ENCODE measurements at places on chromosomes 16 and 17.
A peak's percentile ranks its signal among the peaks of the same experiment; 100 is the strongest.

GRCh38 chr17:67534941-67535340 lies 157.9 kb downstream of the PITPNC1 start:
- peak; percentile 22 for DNase-seq

GRCh38 chr16:17451843-17452242 lies 18.9 kb downstream of the XYLT1 start:
- DNase-seq = no peak

GRCh38 chr17:71437166-71437565 lies 683.7 kb upstream of the SOX9 start:
- DNase-seq = no peak

- no peak for DNase-seq
Observed at GRCh38 chr17:9020824-9021157, 519 bp upstream of the NTN1 start.

GRCh38 chr16:29117631-29118030 lies 132.8 kb downstream of the LAT start:
- DNase-seq = no peak

GRCh38 chr16:26765087-26765486 lies 301.6 kb upstream of the C16orf82 start:
- DNase-seq = peak; percentile 24

DNA sequence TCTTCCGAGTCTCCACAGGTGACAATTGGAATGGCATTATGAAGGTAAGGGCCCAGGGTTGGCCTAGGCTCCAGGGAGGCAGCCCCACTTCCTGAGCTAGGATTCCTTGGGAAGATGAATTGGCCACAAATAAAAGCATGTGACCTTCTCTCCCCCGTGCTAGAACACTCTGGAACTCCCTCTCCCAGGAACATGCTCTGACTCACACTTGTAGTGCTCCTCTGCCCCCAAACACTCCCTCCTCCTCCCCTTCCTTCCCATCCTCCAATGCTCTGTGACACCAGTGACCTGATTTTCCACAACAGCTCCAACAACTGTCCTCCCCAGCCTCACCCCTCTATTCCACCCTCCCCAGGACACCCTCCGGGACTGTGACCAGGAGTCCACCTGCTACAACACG lies 16.4 kb upstream of the ABCC3 start:
- DNase-seq = no peak

DNA sequence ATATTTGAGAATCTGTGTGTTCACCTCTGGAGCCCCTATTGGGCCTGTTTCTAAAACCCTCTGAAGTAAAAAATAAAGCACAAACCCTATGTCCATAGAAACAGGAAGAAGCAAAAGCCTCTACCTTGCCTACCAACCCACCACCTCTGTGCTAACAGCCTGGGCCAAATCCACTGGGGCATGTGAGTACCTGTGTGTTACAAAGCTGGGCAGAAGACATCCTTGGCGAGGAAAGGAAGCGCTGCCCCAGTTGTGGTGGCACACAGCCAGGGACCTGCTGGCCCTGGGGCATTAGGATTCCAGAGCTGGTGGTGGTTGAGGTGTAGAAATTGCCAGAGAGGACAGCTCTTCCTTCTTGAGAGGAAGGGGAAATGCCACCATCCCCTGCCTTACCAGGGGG lies 30.0 kb downstream of the MYO18A start:
- DNase-seq = no peak

GRCh38 chr17:70171159-70171558 lies 1.8 kb downstream of the KCNJ2 start:
- DNase-seq = no peak

DNA sequence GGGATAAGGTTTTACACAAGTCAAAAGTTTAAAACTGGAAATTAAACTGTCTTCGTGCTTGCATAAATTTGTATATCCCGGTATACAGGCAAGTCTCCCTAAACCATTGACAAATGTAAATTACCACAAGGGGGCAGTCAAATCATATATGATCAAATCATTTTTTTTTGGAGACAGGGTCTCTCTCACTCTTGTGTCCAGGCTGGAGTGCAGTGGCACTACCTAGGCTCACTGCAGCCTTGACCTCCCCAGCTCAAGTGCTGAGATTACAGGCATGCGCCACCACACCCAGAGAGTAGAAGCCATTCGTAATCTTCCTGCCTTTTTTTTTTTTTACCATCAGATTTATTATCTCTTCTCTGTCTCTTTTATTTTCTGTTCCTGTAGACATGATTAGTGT lies 18.5 kb downstream of the TOP2A start:
- DNase-seq = peak; percentile 72

DNA sequence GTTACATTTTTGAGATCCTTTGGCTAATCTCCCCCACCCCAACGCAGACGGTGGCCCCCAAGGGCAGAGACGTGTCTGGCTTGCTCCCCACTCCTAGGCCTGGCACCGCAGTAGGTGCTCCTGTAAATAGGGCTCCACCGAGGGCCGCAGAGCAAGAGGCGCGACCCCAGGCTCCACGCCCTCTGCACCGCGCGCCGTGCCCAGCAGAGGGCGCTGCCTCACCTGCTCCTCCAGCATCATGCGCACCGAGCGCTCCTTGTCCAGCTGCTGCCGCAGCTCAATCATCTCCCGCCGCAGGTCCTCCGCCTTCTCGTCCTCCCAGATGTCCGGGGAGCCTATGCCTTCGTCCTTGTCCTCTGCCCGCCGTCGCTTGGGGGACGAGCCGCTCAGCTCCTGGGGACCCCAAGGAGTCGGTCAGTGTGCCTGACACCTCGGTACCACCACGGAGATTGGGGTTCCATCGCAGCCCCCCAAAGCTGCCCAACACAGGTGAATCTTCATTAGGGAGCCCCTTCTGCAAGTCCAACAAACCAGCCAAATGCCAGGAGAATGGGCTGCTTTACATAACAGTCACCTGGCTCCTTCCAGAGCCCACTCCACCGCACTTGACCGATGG lies 11.2 kb downstream of the TFAP4 start:
- peak; percentile 89 for DNase-seq

GRCh38 chr16:29111421-29111820 lies 126.6 kb downstream of the LAT start:
- DNase-seq = no peak

DNA sequence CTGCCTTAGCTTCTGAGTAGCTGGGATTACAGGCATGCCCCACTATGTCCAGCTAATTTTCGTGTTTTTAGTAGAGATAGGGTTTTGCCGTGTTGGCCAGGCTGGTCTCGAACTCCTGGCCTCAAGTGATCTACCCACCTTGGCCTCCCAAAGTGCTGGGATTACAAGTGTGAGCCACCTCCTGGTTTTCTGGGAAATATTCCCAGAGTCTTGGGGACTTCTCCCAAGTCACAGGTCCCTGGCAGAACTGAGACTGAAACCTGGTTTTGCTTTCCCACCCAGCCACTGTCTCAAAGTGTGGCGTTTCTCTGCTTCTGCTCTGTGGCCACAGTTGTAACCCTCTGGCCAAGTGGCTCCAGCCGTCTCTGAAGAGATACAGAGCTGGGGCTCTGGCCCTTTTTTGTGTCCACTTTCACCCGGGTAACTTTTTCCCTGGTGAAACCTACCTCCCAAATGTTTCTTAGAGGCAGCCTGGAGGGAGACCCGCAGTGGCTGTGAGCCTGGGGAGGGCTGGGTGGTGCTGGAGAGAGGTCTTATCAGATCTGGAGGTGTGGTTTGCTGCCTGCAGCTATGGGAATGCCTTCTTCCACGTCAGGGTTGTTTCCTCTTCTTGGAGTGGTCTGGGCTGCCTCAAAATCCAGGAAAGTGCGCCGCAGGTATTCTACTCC lies 5.1 kb downstream of the KSR1 start:
- DNase-seq = no peak

DNA sequence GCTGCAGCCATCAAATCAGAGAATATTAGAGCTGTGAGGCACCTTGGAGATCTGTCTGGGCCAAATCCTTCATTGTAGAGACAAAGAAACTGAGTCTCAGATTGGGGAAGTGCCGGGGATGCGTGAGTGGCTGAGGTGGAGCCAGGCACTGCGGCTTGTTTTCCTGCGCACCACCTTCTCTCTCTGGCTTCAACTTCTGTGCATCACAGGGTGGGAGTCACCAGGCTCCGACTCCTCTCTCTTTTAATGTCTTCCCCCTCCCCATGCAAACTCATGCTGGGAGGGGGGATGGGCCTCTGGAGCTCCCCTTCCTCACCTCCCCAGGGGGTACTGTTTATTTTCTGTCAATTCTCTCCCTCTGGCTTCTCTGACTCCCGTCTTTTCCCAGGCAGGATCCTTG lies 8.7 kb upstream of the ETV4 start:
- no peak for DNase-seq

DNA sequence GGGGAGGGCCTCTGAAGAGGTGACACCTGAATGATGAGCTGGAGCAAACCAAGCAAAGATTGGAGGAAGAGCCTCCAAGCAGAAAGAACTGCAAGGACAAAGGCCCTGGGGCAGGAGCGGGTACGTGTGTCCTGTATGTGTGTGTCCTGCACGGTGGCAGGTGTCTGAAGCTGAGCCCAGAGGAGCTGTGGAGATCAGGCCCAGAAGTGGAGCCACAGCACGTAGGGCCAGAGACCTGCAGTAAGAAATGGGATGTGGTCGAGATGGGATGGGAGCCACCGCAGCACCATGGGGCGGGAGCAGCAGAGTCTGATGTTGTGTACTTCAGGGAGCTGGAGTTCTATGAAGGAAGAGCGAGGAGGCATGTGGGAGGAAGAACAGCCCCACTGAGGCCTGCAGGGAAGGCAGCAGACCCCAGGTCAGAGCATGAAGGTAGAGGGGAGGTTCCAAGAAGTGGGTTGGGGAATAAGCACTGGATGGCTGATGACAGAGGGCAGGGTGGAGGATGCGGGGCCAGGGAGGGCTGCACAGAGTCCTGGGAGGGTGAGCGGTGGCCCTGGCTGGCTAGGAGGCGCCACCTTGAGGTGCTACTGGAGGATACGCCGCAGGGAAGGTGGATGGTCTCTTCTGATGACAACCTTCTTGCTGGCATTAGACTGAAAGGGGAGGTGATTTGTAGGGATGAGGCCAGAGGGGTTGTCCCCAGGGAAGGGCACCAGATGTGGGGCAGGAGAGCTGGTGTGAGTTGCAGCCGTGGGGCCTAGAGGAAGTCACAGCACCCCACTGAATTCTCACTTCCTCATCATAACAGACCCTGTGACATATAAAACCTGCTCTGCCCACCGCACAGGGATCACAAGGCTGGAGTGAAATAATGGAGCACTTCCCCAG lies 10.6 kb upstream of the CETP start:
- DNase-seq = peak; percentile 77

- DNase-seq = no peak
Observed at GRCh38 chr16:49335828-49336227, 37.8 kb upstream of the C16orf78 start.

DNA sequence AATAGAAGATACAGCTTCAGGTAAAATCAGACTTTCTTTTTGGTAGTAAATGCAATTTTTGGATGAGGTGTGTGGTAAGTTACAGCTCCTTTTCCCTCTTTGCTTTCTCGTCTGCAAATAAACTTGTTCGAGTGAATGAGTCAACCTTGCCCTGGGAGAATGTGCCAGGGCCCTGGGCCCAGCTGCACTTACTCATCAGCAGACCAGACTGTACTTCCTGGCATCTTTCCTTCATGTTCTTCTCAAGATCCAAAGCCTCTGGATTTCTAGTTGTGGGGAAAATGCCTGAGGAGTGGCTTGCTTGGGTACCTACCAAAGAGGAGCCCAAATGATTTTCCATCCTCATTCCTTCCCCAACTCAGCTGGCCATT lies 5.4 kb upstream of the G6PC1 start:
- DNase-seq = no peak

GRCh38 chr16:29926711-29927052 lies 656 bp upstream of the KCTD13 start:
- DNase-seq = no peak

DNA sequence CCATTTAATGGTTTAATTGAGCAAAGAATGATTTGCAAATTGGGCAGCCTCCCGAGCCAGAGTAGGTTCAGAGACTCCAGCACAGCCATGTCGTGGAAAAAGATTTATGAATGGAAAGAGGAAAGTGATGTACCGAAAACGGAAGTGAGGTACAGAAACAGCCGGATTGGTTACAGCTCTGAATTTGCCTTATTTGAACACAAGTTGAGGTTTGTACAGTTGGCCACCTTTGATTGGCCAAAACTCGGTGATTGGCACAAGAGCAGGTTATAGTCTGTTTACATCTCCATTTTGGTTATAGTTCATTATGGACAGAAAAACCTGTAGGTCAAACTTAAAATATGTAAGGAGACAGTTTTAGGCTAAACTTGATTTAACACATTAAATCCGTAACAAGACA lies 44.5 kb downstream of the TENT4B start:
- no peak for DNase-seq

DNA sequence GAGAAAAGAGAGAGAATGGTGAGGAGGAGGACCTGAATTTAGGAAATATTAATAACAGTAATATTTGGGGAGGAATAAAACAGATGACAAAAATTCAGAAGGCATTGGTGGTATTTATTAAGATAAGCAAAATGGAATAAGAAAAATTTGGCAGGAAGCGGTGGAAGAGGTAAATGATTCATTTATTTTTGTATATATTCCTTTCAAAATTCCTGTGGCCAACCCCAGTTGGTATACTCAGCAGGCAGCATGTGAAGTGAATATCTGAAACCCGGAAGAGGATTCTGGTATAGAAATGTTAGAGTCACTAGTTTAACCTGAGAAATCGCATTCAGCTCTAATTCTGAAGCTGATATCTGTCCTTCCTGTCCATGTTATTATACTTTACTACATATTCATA lies 792.0 kb downstream of the KCNJ2 start:
- no peak for DNase-seq

DNA sequence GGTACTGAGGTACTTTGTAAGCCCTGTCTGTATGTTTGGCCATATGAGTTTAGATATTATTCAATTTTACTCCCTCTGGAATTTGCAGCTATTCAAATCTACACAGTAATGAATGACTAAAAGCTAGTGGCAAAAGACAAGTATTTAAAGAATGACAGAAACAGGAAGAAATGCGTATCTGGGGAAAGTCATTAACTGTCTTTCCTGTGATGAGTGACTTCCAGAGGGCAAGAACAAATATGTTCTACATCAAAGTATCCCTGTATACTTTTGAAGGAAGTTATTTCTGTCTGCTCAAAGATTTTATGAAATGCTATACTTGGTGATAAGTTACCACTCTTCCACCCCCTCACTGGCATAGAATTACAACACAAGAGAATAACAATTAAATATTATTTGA lies 489.3 kb upstream of the SOX9 start:
- DNase-seq = no peak

- DNase-seq = peak; percentile 72
Observed at GRCh38 chr17:82333279-82334171, at the start of gene SECTM1. SECTM1 (minus strand) TSS chr17:82333766; CDS start chr17:82327240, 6,526 bp downstream.

DNA sequence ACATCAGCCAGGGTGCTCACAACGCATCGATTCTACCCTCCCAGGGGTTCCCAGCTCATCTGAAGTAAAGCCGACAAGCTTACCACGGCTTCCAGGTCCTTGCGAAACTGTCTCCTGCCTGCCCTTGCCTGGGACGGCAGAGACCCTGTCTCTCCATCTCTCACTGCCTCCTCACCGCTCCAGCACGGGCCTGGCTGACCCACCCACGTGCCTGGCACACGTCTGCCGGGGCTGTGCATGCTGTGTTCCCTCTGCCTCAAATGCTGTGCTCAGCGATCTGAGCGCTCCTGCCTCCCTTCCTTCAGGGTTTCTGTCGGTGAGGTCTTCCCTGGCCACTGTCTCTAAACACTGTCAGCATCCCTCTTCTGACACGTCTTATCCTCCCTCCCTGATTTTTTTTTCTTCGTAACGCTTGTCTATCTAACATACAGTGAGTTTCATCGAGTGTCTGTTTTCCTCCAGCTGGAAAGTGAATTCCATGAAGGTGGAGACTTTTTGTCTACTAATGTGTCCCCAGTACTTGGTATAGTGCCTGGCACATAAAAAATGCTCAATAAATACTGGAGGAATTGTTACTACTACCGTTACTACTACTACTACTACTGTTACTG lies 208.4 kb downstream of the IRF8 start:
- DNase-seq = no peak
